ENCODE measurements at places on chromosomes 13 and 19. TPM values are rescaled to one million over a fixed set of nuclear protein-coding genes. Genes with fewer than 3 reads are reported as not detected.

The IZUMO4 gene
- 3.6 TPM for total RNA-seq

The CDC42EP5 gene
- 8.8 TPM for total RNA-seq

The FPR1 gene
- total RNA-seq = 6.0 TPM

The LGALS4 gene
- total RNA-seq = 0.80 TPM

- DNase-seq = no peak
- H3K4me1 ChIP-seq = no peaks in the 10 kb centered on the region
- H3K27ac ChIP-seq = no peak overlapping the region
- no peak overlapping the region for H3K4me3 ChIP-seq
Observed at GRCh38 chr13:48603375-48603774, 50.4 kb upstream of the CYSLTR2 start.

GRCh38 chr19:3649888-3650287, 23.3 kb upstream of the CACTIN start:
- no peak overlapping the region for H3K27ac ChIP-seq
- peak overlapping the region; percentile 19 for H3K4me3 ChIP-seq
- no peaks in the 10 kb centered on the region for H3K36me3 ChIP-seq
- H3K27me3 ChIP-seq = no peaks in the 10 kb centered on the region

DNA sequence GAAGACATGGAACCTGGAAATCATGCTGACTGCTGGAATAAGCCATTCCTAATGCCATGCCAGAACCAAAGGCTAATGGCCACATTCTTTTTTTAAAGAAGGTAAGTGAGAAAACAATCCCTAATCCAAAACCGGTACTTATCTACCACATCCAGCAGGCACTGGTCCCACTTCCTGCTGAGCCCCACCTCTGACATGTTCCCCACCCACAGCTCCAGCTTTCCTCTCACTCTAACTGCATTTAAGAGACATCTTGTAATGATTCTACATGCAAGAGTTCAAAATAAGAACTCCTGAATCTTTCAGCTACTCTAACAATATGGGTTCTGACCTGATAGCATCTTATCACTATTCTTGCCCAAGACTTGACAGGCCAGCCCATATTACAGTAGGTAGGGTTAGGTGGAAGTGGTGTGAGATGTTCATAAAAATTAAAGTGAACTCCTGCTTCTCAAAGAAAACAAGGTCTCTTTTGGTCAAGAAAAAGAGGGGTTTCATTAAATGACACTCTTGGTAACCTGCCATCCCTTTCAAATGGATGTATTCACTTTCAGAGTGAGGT, 41.9 kb downstream of the N4BP2L2 start:
- no peaks in the 10 kb centered on the region for H3K27me3 ChIP-seq
- DNase-seq = no peak
- no peak overlapping the region for H3K4me3 ChIP-seq
- no peaks in the 10 kb centered on the region for H3K4me1 ChIP-seq
- H3K27ac ChIP-seq = no peak overlapping the region

DNA sequence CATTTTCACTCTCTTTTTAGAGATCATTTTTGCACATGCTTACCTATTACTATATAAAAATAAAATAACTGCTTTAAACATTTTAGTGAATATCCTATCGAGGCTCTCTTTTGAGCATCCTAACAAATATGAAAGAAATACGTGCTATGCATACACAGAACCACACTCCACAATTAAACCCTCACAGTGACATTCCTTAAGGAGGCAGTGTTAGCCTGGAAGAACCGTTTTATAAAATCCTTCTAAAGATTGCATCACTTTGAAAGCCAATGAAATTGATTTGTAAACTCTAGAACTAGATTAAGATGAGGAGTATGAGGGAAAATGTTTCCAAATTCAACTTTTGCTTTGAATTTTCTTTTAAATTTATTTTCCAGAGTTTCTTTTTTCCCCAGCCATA, 11.1 kb upstream of the ENOX1 start:
- no peaks in the 10 kb centered on the region for H3K36me3 ChIP-seq
- H3K4me1 ChIP-seq = no peaks in the 10 kb centered on the region
- no peaks in the 10 kb centered on the region for H3K27me3 ChIP-seq
- H3K27ac ChIP-seq = no peak overlapping the region
- H3K4me3 ChIP-seq = no peak overlapping the region

- H3K27me3 ChIP-seq = no peaks in the 10 kb centered on the region
- H3K4me3 ChIP-seq = no peak overlapping the region
- H3K4me1 ChIP-seq = no peaks in the 10 kb centered on the region
- no peak overlapping the region for H3K27ac ChIP-seq
Observed at GRCh38 chr13:39503048-39503447, 99.9 kb downstream of the LHFPL6 start.

Measured in breast epithelium (tissue), 4 donors.